NCI-H1105 treated with DMSO at 0.1 percent for 48 hours (cell line): ENCODE measurements at places on chromosomes 11 and 22.

DNA sequence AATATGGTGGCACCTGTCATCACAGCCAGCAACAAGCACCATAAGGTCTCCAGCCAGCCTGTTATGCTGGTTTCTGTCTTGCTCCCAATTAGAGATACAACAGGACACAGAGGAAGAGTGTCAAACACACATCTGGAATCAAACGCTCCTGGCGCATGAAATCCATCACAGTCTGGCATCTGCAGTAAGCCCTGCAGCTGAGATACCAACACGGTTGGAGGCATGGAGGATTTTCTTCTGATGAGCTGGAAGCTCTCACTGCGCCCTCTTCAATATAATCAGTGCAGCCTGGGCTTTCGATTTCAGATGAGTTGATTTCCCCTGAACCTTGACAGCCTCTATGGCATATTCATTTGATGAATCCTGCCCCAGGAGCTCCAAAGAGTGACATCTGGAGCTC lies 27.8 kb upstream of the CARS1 start:
- DNase-seq, result no peak

- no peak for DNase-seq
Measured at GRCh38 chr11:17905477-17905876, 107.4 kb downstream of the SERGEF start.

DNA sequence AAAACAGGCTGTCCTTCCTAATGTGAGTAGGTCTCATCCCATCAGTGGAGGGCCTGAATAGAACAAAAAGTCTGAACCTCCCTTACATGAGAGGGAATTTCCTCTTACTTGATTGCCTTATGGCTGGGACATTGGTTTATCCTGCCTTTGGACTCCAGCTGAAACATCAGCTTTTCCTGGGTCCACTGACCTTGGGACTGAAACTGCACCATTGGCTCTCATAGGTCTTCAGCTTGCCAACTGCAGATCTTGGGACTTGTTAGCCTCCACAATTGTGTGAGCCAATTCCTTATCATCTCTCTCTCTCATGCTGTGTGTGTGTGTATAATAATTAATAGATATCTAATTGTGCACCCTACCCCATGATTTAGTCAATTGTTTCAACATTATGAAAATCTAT lies 375.3 kb upstream of the DDI1 start:
- DNase-seq, result no peak

GRCh38 chr11:2958251-2958650 lies 29.0 kb upstream of the PHLDA2 start:
- no peak for DNase-seq

DNA sequence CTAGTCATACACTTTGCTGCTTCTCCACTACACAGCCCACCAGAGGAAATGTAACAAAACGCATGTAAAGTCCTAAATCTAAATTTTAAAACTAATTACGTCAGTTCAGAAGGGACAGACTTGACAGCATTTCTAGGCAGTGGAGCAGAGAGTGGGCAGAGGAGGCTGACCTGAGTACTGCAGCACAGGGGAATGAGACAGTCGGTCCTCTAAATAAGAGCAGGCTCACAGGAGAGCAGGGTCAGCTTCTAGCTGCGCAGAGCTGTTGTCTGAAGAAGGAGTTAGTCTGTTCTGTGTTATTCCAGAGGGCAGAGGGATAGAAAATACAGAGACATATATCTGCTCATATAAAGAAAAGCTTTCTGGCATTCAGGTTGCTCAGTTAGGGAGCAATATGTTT lies 40.3 kb downstream of the JHY start:
- DNase-seq, result no peak

DNA sequence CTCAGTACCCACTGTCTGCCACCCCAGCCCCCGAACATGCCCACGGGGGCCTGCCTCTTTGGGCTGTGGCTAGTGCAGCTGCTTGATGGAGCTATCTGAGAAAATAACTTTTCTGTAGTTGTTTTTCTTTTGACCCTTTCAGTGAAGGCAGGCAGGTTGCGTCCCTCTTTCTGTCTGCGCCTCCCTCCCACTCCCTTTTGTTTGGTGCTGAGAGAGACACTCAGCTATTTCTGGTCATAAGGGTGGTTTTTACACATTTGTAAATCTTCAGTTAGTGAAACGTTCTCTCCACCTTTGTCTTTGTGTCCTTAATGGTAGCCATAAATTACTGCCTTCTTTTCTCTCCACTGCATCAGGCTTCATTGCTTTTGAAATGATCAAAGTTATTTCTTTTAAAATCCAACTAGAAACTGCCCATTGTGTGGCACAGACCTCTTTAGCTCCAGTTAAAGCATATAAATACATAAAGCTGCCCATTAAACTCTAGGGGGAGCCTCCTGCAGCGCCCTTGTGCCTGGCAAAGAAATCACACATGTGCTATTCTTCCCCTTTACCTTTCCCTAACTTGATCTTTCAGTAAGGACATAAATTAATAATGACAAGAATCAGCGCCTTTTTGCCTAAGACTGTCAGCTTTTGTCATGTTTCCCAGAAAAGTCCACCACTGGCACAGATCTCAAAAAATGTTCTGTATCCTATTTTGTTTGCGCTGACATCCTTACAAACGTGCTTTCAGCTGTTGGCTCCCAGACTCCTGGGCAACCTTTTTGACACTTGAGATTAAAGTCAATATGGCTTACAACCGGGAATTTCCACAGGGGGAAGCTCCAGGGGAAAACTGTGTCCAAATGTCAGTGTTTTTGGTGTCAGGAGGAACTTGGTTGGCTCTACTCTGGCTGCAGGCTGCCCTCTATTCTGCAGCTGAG lies 1.7 kb upstream of the SCUBE2 start:
- no peak for DNase-seq
